ENCODE measurements at places on chromosomes 3 and 15.

- no peak for DNase-seq
These were observed 127.4 kb downstream of the FOXP1 start for GRCh38 chr3:71456156-71456555.

DNA sequence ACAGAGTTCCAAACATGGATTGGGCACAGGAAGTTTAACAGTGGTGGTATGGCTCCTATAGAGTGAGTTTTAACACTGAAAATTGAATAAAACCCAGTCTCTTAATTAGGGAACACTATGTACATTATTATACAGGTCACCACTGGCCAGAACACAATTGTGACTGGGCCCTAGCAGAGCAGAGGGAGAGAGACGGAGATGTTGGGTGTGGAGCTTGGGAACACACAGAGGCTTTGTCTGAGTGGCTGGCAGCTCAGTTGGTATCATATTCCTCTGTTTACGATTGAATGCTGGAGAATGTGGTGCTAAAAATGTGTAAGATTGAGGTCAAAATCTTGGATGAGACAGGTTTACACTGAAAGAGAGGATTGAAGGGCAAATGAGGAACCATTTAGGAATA is 6.8 kb upstream of the MOBP start:
- no peak for DNase-seq

GRCh38 chr15:70252951-70253320 is 155.2 kb upstream of the TLE3 start:
- DNase-seq, result no peak

DNA sequence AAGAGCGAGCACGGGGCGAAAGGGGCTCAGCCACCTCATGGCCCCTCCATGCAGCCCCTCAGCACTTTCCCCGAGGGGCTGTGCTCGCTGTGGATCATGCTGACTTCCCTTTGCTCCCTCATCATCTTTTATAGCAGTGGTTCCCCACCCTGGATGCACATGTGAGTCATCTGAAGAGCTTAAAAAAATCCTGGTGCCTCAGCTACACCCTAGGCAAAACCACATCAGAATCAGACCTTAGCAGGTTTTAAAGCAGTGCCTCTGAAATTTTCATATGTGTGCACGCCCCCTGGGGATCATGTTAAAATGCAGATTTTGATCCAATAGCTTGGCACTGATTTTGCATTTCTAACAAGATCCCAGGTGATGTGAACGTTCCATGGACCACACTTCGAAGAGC is 50.9 kb downstream of the FEM1B start:
- DNase-seq, result no peak

DNA sequence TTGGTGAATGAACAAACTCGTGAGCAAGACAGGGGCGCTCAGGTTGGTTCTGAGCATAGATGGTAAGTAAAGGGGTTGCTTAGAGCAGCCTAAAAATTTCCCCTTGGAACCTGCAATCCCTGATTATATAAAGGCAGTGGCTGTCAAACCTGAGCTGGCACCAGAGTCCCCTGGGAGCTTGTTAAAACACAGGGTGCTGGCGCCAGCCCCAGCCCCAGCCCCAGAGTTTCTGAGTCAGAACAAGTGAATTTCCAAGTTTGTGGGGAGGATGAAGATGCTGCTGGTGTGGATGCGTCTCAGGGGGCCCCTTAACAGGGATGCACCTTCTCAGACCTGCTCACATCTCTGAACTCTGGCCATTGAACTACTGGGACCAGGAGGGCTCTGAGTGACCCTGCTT is 48.2 kb downstream of the FEM1B start:
- no peak for DNase-seq

- DNase-seq, result no peak
These were observed 51.1 kb downstream of the SOX14 start for GRCh38 chr3:137815251-137815650.

GRCh38 chr15:28043691-28044091 is 55.4 kb downstream of the OCA2 start:
- DNase-seq, result no peak

- no peak for DNase-seq
These were observed 8.8 kb upstream of the B3GNT5 start for GRCh38 chr3:183244219-183244618.

DNA sequence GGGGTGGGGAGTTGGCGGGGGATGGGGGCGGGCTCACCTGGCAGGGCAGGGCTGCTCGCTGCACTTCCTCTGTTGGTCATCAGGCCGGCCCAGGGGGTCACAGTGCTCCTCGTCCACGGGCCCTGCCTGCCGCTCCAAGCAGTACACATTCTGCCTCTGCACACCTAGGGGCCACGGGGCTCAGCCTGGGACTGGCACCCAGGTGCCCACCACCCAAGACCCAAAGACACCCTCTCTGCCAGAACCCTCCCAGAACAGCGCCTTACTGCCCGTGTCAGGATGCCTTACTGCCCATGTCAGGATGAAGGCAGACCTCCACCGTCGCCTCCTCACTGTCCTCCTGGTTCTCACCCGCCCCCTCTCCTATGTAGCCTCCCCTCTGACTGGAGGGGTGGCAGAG is 43.2 kb downstream of the ADAMTS7 start:
- DNase-seq, result no peak

DNA sequence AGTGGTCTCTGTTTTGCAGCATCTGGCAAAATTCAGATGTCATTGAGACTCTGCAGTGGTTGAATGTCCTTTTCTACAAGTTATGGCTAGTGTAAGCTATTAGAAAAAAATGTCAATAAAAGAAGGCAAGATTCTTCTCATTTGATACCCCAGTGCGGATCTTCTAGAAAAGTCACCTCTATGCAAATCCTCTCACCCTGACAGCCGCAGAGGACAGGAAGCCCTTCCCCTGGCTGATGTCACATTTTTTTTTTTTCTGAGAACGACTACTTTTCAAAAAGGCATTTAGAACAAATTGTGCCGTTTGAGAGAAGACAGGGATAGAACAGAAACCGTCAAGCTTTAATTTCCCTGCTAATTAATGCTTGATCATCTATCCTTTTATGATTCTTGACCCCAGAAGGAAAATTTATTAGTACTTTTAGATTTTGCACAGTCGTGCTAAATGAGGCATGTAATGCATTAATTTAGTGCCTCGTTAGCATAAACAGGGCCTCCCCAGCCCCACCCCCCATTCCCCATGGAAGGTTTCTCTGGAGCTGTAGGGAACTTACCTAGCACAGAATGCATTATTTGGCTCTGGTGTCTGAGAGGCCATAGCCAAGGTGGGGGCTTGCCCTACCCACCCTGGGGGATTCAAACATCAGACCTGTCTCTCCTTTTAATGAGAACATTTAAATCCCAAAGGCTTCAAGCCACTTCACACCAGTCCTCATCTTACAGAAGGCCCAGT is 183.8 kb downstream of the OPA1 start:
- no peak for DNase-seq

- DNase-seq, result no peak
These were observed 116.7 kb downstream of the STAC start for GRCh38 chr3:36496684-36497633.

- no peak for DNase-seq
These were observed 3.8 kb upstream of the GABPB1 start for GRCh38 chr15:50358845-50359244.

- DNase-seq, result no peak
These were observed 63.3 kb upstream of the DCBLD2 start for GRCh38 chr3:98964784-98965183.

DNA sequence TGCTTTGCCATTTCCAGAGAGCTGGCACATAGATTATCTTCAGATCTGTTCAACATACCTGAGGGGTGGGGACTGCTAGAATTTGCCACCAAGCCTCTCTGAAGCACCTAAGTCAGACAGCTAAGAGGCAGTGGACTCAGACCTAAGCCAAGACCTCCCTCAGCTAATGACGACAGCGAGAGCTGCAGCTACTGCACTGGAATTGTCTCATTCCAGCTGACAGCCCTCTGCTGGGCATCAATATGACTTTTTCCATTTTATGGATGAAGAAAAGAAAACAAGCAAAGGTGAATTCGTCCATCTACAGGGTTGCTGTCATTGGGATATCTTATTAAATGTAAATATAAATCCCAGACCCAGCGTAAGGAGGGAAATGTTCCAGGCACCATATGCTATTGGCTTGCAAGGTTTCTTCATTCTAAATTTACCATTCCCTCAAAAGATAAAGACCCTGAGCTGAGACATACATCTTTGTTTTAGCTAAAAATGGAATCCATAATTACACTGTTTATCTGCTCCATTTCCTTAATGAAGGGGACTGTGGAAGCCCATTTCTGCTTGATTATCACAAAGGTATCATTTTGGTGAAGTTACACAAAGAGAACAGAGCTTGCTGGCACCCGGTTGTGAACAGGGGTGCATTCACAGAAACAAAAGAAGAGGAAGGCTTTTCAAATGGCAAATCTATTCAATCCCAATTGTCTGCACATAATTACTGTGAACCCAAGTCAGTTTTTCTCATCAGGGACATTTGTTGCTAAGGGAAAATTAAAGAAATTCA is 85.5 kb upstream of the LRTM1 start:
- DNase-seq, result no peak

- DNase-seq, result no peak
These were observed 247.9 kb downstream of the NR2F2 start for GRCh38 chr15:96578393-96578792.

GRCh38 chr3:152511904-152512303 is 243.2 kb downstream of the MBNL1 start:
- DNase-seq, result no peak

Data from NCI-H345 (cell line).